ENCODE measurements at places on chromosomes 5 and 9. TPM values are rescaled to one million over a fixed set of nuclear protein-coding genes. Genes with fewer than 3 reads are reported as not detected.

DNA sequence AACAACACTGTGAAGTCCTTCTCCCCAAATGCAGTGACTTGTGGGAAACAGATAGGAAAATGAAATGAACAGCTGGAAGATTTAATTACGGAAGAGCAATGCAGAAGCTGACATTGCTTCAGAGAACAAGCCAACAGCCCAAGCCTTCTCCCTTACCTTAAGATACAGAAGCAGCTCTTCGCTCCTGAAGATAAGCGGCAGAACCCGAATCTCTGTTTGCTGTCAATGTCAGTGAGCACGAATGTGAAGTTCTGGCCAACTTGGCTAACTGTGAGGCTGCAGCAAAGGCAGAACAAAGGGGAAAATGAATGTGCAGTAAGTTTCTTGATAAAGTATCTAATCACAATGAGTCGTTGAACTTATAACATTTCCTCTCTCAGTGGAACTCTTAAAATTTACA, 172.4 kb downstream of the DENND1A start:
- DNase-seq = no peak

GRCh38 chr5:169607882-169608281, 24.3 kb downstream of the SPDL1 start:
- no peak for DNase-seq

- no peak for DNase-seq
Observed at GRCh38 chr9:121455527-121456239, 44.0 kb downstream of the GGTA1 start.

DNA sequence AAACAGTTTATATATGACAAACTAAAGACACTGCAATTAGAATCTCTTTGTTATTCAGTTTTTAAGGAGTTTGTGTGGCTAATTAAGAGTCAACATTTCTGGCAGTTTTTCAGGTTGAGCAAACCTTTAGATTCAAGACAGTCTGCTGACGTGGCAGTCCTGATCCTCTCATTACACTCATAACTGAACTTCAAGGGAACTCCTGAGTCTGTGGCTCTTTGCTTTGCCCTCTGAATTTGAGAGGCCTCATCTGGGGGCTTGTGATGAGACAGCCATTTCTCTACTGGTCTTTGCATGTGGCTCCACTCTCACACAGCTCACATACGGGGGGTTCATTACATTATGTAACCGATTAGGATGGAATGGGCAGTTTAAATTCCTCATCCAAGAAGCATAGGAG, 182.9 kb upstream of the MEF2C start:
- DNase-seq = no peak

DNA sequence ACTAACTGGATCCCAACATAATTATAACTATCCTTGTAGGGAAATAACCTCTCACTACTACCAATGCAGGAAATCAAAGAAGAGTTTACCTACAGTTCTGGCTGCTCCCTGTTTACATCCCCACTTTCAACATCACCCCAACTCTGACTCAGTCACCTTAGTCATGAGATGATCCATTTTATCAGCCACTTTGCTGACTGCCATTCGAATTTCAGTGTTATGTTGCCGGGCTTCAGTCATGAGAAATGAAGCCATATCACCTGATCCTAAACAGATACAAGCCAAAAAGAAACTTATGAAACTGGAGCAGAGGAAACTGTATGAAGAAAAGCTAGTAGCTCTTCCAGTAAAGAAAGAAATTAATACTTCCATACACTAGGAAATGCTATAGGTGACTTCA, 33.7 kb downstream of the SLC31A2 start:
- DNase-seq = no peak

DNA sequence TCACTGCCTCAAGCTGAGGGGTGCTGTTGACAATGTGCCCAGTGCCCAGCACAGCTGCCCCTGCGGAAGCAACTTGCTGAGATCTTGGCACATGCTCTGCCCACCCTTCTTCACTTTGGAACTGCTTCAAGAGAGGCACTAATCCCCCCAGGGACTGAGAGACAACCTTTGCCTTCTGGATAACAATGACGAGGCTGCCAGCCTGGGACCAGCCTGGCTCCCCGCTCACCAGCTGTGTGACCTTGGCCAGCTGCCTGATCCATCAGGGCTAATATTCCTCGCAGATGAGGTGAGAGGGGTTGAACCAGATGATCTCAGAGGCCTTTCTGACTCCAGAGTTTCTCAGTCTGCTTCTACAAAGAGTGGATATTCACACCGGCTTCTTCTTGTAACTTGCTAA, 81.0 kb downstream of the SHB start:
- no peak for DNase-seq

DNA sequence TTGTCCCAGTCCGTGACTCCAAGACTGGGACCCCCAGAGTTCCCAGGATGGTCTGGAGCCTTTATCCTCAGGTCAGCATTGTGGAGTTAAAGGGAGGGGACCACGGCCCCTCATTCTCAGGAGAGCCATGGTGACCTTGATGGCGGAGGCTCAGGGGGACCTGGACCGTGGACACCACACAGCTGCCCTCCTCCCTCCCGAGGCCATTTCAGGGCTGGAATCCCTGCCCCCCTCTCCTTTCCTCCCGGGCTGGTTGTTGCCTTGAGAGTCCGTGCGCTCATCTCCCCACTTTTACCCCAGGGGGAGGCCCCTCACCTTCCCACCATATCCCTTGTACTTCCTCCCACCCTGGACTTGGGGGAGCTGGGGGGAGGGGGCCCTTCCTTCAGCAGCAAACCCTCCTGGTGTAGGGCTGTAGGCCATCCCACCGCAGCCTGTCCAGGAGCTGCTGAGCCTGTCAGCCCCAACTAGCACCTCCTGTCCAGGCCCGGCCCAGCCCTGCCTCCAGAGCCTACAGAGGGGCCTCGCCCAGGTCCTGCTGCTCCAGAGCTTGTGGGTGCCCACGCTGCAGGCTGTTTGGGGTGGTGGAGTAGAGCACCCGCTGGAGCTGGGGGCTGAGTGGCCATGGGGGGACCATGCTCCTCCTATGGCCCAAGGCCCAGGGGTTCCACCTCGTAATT, 14.3 kb upstream of the AJM1 start:
- no peak for DNase-seq

DNA sequence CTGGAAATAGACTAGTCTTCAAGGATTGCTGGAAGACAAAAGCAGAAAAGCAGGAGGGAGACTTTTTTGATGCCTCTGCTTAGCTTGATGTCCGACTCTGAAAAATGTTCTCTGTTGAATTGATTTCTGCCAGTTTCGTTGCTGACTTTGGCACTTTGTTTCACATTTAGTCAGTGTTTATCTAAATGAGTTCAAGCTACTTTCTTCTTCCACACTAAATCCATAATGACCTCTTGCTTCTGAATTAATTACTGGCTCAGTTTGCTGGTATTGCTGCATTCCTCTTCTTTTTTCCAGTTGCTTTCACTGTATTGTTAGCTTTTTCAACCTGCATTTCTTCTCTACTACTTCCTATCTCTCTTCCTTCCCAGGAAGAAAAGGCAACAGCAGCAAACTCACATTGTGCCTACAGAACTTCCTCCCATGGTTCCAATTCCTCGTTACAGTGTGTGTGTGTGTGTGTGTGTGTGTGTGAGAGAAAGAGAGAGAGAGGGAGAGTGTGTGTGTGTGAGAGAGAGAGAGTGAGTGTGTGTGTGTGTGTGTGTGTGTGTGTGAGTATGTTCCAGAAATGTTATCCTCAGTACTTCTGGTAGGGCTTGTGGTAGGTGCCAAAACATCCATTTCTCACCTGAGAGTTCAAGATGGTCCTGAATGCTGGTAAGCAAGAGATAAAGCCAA, 234.8 kb downstream of the CSNK1G3 start:
- no peak for DNase-seq

DNA sequence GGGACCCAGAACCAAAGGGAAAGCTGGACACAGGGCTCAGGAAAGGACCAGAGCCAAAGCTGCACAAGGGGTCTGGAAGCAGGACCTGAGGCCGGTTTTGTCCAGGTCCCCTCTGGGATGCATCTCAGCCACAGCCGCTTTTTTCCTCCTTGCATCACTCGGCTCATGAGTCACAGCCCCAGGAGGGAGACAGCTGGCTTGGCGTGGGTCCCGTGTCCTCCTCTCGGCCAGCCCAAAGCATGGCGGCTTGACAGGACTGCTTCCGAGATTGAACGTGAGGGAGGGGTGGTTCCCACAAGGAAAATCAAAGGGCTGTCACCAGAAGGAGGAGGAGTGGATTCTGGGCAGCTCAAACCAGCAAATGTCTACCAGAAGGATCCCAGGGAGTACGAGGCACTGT, 56.7 kb upstream of the CPLX2 start:
- DNase-seq = no peak

DNA sequence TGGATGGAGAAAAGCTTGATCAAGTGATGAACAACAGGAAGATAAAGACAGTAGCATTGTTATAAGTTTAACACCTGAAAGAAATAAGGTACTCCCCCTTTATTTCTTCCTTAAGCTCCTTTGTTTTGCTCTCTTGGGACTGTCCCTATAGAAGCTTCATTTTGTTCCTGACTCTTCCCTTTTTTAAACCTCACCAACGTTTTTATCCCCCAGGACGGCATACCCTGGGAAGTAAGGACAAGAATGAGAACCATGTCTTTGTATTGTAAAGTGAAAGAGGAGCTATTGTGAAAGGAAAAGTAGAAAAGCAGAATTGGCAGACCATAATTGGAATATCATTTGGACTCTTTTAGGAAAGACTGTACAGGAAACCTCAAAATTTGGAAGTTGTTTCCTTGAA, 1368.6 kb upstream of the C9orf72 start:
- no peak for DNase-seq

DNA sequence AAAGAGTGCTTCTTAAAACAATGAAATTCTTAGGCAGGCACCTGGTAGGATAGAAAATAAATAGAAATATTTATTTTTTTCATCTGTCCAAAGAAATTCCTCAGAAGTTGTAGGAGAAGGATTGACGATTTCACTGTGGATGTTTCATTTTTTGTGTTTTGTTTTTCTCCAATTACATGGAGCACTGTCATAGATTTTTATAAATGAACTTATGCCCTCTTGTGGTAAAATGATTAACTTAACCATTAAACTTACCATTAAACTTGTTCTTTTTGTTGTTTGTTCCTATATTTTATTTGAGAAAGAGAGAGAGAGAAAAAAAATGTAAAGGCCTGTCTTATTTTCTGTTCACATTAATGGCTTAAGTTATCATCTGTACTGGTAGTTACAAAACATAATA, 339.2 kb downstream of the PRR16 start:
- no peak for DNase-seq

DNA sequence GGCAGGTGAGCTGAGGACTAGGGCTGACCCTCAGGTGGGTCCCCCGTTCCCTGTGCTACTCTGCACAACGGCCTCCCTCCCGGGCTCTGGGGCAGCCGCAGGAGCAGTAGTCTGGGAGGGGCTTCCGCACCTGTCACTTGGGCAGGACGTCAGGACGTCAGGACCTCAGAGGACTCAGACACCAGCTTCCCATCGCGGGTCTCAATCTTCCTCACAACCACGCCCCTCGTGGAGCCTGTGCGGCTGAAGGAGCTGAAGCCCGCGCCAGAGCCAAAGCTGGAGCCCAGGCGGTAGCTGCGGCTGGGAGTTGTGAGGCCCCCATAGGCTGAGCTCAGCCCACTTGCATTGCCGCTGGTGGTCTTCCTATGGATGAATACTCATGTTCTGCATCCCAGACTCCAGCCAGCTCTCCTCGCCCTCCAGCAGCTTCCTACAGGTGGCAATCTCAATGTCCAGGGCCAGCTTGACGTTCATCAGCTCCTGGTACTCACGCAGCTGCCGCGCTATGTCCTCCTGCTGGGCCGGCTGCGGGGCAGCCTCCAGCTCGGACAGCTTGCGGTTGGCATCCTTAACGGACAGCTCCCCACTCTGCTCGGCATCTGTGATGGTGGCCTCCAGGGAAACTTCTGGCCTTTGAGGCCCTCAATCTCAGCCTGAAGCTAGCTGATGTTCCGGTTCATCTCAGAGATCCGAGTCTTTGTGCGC, 381.4 kb upstream of the RGMB start:
- no peak for DNase-seq

- DNase-seq = peak; percentile 2
Observed at GRCh38 chr5:12691330-12691729, 787.1 kb upstream of the CTNND2 start.

DNA sequence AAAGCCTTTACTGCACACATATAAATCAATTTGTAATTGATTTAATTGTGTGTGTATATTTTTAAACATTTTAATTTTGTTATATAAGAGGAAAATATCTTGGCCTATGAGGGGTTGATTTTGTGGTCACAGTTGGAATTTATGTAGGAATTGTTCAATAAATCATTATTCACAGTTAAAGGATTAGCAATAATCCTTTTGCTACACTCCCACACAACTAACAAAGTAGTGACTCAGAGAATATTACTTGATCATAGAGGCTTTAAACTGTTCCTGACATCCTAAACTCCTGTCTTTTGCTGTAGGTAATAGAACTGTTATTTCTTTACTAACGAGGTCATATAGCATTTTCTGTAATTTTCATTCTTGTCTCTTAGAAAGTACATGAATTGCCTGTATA, 95.5 kb downstream of the ZCCHC7 start:
- no peak for DNase-seq

DNA sequence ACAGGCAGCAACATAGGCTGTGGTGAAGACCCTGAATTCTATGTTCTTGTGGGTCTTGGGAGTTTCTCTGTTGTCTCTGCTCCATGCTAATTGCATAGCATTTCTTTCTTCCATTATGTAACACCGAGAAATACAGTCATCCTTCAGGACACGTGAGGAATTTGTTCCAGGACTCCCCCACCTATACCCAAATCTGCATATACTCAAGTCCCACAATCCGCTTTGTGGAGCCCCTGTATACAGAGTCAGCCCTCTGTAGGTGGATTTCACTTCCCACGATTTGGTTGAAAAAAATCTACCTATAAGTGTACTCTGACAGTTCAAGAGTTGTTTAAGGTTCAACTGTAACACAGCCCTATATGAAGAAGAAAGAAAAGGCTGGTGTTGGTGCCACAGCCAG, 22.1 kb downstream of the ANKRD33B start:
- DNase-seq = no peak

DNA sequence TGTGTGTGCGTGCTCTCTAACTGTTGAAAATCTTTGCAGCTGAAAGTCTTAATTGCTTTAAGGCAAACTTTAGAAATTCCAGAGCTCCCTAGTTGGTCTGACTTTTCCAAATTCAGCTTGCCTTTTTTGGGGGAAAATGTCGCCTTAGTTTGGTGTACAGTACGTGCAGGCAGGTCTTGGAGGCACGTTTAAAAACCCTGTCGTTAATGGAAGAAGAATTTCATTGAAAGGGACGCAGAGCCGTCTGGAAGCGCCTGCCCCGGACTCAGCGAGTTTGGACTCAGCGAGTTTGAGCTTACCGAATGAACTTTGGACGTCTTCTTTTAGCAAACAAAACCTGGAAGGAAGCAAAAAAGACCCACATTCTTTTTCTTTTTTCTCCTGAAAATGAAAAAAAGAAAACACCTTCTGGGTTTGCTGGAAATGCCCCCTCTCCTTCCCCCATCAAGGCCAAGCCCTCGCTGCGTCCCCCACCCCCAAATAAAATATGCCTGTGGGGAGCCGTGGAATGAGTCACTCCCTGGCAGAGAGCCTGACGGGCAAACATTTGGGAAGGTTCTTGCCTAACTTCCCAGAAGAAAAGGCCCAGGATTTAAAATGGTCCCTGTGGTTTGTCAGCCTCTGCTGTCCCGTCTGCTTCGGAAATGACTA, 1.5 kb downstream of the NEK6 start:
- peak; percentile 43 for DNase-seq

Gene TMEM171
- total RNA-seq = 2.8 TPM

Gene DNAJC18
- 4.5 TPM for total RNA-seq

Gene PCDHA1
- total RNA-seq = not detected

Gene ZNF618
- total RNA-seq = 3.9 TPM

Gene EXD3
- total RNA-seq = 29.2 TPM

Gene RNF208
- 1.5 TPM for total RNA-seq

Gene HAND1
- total RNA-seq = not detected

Gene PNPLA7
- under 0.01 TPM for total RNA-seq

Gene DDX4
- not detected for total RNA-seq

Gene ZNF608
- total RNA-seq = 37.5 TPM

Data from epithelial cell of proximal tubule (primary cell).